NCI-H460 (cell line): ENCODE measurements at places on chromosomes 6 and 20. TPM values are rescaled to one million over a fixed set of nuclear protein-coding genes. Genes with fewer than 3 reads are reported as not detected.

Gene POPDC3
- 44.7 and 45.1 TPM in 2 replicates for total RNA-seq

Gene PM20D2
- 31.1 and 32.0 TPM in 2 replicates for total RNA-seq

Gene SLC12A5
- not detected in 2 replicates for total RNA-seq

- no peak for DNase-seq
Measured at GRCh38 chr6:147029923-147030322, 174.3 kb upstream of the STXBP5 start.

- no peak for DNase-seq
Measured at GRCh38 chr6:82954937-82955577, 110.6 kb downstream of the UBE3D start.
